ENCODE measurements at places on chromosomes 3 and 15.

- no peak for DNase-seq
Measured at GRCh38 chr3:123993818-123994217, 1.9 kb upstream of the ROPN1 start.

DNA sequence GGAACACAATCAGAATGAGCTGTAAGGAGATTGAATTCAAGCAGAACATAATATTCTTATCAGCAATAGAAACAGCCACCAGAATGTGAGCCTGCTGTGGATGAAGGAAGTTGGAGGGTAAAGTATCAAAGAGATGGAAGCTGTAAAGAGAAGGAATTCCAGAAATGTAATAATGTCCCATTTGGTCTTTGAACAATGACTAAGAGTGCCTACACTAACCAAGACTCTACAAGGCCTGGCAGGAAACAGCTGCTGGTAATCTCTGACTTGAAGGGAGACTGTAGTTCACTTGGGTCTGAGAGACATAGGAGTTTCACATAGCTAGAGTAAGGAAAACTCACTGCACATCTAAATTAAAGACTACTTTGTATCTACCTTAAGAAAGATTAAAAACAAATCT is 1176.0 kb upstream of the ALCAM start:
- DNase-seq = no peak

DNA sequence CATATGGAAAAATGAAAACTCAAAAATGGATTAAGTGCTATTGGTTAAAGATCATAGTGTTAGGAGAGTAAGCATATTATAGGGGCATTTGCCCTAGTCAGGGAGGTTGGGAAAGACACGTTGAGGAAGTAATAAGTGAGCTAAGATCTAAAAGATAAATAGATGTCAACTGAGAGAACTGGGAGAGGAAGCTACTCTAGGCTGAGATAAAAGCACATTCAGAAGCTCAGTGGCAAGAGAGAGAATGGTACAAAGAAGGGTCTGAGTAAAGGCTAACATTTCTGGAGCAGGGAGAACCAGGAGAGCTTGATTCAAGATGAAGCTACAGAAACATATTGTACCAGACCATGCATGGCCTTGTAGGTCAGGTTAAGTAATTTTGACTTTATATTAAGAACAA is 63.9 kb downstream of the TRPC1 start:
- no peak for DNase-seq

- DNase-seq = no peak
Measured at GRCh38 chr3:129365296-129366136, 62.9 kb downstream of the EFCAB12 start.

GRCh38 chr15:42595626-42596240 is 20.3 kb downstream of the STARD9 start:
- no peak for DNase-seq

GRCh38 chr3:197266331-197266730 is 32.1 kb downstream of the DLG1 start:
- no peak for DNase-seq

DNA sequence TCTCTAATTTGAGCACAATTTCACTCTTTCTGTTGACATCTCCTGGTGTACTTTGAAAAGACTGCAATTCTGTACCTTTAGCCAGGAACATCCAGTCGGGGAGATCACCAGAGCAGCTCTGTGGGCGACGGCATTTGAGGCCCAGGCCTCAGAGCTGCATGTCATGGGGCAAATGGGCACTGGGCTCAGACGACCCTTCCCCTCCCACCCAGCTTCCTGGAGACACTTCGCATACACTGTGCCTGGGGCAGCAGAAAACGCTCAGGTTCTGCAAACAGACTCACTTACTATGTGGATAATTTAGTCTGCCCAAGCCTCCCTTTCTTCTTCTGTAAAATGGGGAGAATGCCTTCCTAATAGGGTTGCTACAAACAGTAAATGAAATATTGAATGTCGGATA is 96.9 kb downstream of the HMG20A start:
- no peak for DNase-seq

DNA sequence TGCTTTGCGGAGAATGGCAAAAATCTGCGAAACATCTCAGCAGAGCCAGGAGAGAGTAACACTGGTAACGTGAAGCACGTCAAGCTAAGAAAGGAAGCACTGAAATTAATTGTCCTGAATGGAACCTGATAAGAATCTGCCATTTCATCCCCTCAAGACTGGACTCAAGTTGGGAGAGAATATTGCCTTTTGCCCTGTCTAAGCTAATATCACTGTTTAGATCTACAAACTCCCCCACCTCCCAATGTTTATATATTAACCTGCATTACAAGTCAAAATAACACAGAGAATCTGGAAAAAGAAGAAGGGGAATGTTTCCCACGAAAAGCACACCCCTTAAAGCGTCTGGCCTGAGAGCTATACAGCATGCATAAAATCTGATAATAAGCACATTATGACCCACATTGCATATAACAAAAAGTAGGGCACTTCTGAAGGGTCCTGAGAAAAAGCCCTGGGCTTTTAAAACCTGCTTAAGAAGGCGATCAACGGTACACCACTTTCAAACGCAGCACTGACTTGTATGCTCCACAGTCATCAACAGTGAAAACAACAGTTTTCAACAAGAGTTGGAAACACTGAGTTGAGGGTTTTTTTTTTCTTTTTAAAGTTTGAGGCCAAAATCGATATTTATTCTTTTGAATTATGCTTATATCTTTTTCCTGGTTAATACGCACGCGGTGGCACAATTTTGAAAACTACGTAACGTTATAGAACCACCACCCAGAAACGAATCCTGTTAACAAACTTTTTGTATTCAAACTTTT is 1.4 kb upstream of the KAT2B start:
- DNase-seq = no peak

DNA sequence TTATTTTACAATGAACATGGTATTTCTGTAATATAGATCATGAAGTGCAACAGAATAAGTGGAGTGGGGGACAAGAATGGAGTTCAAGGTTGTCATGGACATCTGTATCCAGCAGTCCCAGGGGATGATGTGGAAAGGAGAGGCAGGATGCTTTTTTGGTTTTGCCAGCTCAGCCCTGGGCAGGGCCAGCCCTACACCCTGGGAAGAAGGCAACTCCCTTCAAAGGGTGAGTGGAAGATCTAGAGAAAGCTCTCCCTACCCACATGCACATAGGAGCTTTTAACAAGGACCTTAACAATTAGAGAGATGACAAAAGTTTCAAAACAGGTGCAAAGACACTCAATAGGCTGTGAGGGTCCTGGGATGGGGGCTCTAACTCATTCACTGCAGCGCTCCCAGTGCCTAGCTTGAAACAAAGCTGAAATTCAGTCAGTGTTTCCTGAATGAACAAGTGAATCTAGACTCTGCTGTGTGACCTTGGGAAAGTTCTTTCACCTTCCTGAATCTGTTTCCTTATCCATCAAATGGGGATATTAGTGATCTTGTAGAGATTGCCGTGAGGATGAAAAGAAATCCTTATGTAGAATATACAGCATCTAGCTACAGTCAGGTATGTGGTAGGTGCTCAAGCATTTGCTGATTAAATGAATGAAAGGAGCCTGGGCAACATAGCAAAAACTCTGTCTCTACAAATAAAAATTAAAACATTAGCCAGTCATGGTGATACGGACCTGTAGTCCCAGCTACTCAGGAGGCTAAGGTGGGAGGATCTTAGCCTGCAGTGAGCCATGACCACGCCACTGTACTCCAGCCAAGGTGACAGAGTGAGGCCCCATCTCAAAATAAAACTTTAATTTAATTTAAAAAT is 14.3 kb downstream of the BHLHE40 start:
- DNase-seq = peak; percentile 63

DNA sequence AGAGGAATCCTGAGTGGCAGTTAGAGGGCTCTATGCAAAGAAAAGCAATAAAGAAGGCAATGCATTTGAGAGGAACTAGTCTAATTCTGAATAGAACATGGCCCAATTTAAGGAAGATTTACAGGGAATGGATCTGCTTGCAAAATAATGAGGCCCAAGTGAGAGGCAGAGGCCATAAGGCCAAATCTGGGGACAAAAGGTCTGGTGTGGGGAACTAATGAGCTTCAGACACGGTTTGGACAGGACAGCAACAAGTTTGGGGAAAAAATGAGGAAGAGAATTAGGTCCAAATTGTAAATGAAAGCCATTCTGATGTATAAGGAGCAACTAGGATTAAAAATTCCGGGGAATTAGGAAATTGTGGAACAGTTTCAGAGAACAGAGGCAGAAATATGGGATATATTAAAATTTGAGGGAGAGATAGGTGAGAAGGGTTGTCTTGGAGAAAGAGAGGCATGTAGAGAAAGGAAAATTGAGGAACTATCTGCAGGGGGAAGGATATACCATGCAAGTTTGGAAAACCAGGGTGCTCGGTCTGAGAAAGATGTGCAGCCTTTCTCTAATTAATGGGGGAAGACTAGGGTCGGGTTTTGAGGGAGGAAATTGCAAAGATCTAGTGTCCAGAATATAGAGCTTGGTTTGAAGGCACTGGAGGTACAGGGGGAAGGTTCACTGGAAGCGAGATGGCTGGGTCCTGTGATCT is 73.8 kb downstream of the RBPMS2 start:
- DNase-seq = no peak

DNA sequence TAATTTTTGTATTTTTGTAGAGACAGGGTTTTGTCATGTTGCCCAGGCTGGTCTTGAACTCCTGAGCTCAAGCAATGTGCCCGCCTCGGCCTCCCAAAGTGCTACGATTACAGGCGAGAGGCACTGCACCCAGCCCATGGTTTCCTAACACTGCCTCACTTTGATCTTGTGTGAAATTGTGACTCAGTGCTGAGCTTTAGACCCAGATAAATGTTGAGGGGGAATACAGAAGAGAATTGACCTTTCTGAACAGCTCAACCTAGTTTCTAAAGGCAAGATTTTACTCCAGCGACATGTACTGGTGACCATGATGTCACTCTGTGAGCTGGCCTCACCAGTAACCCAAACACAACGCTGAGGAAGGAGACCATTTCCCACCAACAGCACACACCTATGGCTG is 73.5 kb downstream of the ATP1B3 start:
- no peak for DNase-seq

DNA sequence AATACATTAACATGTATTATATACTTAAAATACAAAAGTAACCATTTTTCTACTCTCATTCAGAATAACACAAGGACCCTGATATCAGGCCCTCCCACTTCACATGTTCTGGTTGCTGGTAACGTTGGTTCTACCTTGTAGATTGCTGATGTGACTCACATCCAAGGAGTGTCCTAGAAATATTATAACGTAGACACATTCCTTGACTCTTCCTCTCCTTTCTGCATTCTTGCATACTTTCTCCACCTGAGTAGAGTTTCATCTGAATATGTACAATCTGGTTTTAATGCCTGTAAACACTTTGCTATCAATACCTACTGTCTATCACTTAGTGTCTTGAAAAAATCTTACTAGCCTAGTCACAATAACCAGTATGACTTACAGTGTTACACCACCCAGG is 35.0 kb upstream of the NEDD4 start:
- DNase-seq = peak; percentile 42

DNA sequence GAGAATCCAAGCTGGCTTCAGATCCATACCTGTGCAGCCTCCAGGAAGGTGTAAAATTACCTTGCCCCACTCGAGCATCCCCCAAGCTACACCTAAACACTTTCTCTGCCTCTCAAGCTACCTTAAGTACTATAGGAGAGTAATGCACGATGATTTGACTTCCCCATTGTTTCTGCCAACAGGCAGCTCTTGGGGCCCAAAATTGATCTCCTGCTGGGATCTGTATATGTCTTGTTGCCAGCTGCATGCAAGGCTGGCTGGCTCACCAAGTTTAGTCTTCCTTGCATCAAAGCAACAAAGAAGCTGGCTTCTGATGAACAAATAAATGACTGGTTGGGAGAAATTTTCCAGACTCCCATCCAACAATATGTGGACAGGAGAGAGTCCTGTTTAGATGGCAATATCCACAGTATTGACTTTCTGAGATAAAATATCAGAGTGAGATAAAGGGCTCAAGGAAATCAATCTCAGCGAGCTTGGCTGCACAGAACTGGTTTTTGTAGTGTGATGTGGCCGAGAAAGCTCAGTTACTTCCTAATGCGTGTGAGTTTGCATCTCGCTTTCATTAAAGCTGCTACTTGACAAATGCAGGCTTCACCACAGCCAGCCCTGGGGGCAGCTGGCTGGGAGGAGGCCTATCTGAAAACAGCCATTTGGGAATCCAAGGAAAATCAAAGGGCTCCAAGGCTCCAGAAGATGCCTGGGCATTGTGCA is 140.7 kb downstream of the MINAR1 start:
- DNase-seq = no peak

DNA sequence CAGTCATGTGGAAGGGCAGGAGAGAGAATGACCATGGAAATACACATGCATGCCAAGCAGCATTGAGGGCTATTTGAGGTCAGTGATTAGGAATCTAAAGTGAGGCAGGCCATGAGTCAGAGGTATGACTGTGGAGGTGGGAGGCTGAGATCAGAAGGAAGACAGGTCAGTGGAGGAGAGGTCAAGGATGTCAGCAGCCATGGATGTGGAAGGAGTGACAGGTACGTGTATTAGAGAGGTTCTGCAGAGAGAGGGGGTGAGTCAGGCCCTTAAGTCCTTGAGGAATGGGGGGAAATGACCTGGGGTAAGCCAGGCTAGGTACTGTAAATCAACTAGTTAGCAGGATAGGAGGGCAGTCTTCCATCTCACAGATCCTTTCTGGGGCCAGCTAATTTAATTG is 166.6 kb downstream of the ANO10 start:
- peak; percentile 62 for DNase-seq
